ENCODE measurements at places on chromosomes 12 and 14. TPM values are rescaled to one million over a fixed set of nuclear protein-coding genes. Genes with fewer than 3 reads are reported as not detected.

DNA sequence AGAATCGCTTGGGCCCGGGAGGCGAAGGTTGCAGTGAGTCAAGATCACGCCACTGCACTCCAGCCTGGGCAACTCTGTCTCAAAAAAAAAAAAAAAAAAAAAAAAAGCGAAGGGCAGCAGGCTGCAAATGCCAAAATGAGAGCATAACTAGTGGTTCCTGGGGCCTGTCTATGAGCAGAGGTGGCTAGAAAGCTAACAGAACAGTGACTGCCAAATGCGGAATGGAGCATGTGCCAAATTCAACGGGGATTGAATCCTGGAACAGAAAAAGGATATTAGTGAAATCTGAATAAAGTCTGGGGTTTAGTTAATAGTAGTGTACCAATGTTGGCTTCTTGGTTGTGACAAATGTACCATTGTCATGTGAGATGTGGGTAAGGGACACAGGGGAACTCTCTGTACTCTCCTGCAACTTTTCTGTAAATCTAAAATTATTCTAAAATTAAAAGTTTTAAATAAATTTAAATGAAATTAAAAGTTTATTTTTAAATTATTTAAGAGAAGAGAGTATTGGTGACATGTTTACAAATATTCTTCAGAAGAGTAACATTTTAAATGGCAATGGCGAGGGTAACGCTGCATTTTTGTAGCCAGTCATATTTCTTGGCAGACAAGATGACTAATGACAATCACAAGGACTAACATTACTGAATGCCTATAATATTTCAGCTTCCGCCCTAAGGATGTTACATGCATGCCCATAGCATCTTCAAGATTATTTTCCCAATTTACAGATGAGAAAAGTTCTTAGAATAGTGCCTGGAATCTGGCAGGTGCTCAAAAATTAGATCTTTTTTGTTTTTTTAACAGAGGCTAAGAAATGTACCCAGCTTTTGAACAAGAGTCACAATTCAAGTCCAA lies 28.9 kb upstream of the NUDT4 start:
- DNase-seq, result no peak

DNA sequence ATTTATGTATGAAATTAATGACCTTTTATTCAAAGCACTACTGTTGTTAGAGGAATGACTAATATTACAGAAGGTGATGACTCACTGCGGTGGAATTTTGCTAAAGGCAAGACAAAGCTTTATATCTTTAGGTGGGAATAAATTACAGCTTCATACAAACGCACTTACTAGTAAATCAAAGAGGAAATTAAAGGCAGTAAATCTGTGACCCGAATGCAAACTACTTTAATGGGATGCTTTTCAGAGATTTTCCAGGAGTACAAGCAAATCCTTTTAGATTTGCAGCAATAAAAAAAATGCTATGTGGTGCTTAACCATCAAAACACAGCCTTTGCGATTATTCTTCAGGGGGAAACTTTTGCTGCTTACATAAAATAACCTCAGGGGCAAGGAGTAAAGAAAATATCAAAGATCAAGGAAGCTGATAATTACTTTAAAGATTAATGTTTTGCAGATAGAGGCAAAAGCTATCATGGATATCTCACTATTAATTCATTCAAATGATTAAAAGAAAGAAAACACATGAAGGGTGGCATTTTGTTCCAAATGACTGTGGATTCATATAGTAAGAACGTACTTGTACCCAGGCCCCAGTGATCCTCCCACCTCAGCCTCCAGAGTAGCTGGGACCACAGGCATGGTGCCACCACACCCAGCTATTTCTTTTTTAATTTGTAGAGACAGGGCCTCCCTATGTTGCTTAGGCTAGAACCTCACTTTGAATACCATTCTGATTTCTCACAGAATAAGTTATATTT lies 98.9 kb downstream of the DENND5B start:
- no peak for DNase-seq

GRCh38 chr12:4046495-4046840 lies 173.3 kb upstream of the PARP11 start:
- no peak for DNase-seq

GRCh38 chr12:29781705-29782266 lies 2.0 kb downstream of the TMTC1 start:
- DNase-seq, result no peak

- DNase-seq, result no peak
Measured at GRCh38 chr12:115451780-115452736, 768.1 kb upstream of the TBX3 start.

LTBR gene
- total RNA-seq, result not detected

All from OCI-LY7 (cell line).